Trophoblast cell (in vitro differentiated cells and primary cell): ENCODE measurements at places on chromosomes 13 and 19.

DNA sequence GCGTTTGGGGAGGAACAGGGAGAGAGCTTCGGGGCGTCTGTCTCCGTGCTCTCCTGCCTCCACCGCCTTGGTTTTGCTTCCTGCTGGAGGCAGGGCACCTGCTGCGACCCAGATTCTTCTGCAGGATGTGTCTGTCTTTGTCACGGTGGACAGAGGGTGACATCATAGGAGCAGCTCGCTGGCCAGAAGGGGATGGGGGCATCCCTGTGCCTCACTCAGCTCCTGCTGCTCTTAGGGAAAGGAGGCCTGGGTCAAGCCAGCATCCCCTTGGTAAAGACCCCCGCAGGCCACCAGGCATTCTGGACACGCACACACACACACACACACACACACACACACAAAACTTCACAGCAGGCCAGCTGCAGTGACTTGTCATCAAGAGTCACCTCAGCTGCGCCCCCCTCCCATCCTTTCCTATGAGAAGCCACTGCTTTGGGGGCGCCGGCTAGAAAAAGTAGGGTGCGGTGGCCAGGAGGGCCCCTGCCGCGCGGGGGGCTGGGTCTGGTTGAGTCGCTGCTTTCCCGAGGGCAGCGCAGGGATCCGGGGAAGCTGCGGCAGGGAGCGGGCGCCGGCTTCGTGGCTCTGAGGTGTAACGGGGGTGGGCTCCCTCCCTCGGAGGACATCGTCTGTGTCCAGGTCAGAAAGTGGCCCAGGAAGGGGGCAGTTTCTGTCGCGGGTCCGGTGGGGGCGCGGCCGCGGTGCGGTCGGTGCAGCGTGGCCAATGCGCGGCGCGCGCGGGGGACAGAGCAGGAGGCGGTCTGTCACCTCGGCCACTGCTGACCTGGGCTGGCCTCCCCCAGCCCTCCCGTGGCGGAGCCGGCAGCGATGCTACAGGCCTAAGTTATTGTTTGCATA is 15.8 kb upstream of the NPAS1 start:
- DNase-seq = no peak

GRCh38 chr13:20129076-20129475 is 31.8 kb downstream of the GJA3 start:
- DNase-seq = no peak

- DNase-seq = no peak
These were observed 96.5 kb downstream of the DOCK9 start for GRCh38 chr13:98881390-98881789.

DNA sequence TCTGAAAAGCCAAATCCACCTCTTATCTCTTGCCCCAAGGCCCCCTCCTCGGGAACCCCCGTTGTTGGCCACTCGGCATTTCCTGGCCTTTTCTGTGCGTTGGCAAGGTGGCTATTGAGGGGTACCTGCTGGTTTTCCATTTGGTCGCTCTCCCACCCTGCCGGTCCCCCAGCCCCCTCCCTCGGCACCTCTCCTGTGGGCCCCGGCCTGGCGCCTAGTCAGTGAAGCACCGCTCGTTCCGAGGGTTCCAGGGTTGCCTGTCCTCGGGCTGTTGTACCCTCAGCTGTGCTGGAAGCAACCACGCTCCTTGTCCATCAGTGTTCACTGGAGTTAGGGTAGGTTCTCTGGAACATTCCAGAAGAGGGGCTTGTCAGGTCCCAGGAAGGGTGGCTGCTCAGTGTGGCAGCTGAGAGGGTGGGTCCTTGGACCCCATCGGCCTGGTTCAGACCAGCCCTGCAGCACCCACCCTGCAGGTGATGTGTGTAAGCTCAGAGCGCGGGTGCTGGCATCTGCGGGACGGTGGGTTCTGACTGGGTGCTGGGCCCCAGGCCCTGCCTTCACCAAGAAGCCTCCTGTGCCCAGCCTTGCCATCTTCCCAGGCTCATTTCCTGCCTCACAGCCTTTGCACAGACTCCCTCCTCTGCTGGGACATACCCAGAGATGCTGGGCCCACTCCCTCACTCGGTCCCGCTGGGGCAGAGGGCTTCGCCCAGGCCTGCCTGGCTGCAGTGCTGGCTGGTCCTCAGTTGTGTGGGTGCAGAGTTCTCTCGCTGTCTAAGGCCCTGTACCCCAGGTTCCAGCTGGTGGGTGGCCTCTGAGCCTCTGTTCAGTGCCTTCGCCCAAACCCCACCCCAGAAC is 21.3 kb downstream of the NKPD1 start:
- DNase-seq = no peak

DNA sequence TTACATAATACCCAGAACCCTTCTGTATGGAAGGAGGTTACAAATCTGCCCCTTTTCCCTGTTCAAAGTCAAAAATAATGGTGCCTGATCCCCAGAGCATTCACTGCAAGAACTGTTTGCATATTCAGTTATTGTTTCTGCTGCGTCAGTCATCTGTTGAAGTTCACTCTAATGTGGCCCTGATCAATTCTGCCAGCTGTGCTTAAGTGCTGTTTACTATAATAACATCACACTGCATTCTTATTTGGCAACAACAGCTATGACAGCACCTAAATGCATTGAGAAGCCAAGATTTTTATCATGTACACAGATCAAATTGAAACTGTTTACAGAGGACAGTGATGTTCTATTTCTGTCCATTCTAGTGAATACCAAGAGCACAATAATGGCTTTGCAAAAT is 115.9 kb downstream of the DACH1 start:
- DNase-seq = no peak

GRCh38 chr19:16148443-16149229 is 5.2 kb downstream of the HSH2D start:
- DNase-seq = no peak

DNA sequence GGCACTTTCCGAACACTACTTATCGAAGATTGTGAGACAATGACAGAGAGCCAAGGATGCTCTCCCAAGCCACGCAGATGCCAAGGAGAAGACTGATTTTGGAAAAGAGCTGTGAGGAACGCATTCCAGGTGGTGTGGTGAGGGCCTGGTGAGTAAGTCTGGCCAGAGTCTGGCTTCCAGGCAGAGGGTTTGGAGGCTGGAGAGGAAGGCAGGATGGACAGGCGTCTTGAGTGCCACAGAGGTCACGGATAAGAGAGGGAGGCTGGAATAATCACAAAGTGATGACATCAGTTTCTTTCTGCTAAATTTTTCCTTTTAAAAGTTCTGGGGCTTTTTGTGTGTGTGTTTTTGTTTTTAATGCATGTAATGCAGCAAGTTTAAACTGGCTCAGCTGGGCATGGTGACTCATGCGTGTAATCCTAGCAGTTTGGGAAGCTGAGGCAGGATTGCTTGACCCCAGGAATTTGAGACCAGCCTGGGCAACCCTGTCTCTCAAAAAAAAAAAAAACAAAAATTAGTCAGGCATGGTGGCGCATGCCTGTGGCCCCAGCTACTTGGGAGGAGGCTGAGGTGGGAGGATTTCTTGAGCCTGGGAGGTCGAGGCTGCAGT is 235.1 kb downstream of the NALCN start:
- no peak for DNase-seq

- DNase-seq = no peak
These were observed 64.9 kb downstream of the EDNRB start for GRCh38 chr13:77853703-77854102.

GRCh38 chr13:91659256-91660075 is 261.0 kb downstream of the GPC5 start:
- DNase-seq = no peak

DNA sequence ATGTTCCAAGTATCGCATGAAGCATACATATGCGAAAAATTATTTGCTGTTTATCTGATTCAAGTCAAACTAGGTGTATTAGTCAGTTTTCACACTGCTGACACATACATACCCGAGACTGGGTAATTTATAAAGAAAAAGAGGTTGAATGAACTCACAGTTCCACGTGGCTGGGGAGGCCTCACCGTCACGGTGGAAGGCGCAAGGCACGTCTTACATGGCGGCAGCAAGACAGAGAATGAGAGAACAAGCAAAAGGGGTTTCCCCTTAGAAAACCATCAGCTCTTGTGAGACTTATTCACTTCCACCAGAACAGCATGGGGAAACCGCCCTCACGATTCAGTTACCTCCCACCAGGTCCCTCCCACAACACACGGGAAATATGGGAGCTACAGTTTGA is 13.0 kb upstream of the PROZ start:
- no peak for DNase-seq

- no peak for DNase-seq
These were observed 28.1 kb downstream of the DHX34 start for GRCh38 chr19:47377208-47377701.

- no peak for DNase-seq
These were observed 4.9 kb upstream of the AMER2 start for GRCh38 chr13:25177012-25177411.

GRCh38 chr13:106083620-106084350 is 451.7 kb downstream of the EFNB2 start:
- peak; percentile 28 for DNase-seq

GRCh38 chr19:470701-471100 is 9.9 kb upstream of the SHC2 start:
- DNase-seq = no peak

DNA sequence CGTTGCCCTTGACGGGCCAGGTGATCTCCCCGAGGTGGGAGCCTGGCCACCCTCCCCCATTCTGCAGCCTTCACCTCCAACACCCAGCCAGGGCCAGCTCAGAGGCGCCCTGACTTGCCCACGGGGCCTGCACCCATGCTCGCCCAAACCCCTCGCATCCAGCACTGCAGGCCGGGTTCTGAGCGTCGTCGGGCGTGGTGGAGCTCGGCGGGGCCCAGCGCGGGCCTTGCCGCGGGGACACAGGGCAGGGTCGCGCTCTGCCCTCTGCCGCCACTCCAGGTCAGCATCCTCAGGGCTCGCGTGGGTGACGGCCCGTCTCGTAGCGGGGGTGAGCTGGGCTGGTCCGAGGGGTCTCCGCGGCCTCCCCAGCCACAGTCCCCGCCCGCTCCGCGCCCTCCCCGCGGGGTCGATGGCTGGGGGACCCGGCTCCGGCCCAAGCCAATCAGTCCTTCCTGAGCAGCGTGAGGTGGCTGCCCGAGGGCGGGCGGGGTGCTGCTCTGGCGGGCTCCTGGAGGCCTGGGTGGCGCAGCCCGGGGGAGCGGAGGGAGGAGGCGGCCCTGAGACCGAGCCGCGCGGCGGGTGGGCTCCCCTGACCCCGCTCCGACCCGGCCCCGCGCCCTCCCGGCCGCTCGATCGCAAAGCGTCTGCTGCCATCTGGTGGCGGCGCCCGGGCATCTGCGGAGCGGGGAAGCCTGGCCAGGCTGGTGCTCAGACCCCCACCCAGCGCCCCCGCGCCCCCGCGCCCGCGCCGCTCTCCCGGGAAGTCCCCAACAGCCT is 61.4 kb downstream of the CCNE1 start:
- peak; percentile 71 for DNase-seq

DNA sequence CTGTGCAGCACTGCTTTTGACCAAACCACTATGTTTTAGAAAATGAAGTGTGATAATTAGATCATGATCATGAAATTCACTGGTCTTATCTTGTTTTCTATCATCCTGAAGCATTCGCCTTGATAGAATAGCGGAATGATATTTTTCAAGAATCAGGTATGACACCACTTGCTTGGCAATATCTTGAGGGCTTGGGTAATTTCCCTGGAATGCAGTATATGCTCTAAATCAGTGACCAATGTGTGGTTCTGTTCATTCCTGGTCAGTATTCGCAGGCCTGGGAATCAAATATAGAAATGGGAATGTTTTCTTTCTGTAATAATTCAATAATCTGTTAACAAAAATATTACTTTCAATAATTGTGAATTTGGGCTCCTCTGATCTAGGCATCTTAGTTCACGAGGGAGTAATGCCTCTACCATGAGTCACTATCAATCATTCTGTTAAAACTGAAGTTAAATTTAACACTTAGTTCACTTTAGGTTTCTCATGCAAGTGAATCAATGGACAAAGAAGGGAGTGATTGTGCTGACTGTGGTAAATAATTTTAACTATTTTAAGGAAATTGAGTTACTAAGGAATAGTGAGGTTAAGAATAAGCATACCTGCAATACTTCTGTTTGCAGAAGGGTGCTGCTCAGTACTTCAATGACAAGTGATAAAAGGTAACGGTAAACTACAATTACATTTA is 137.9 kb downstream of the PCDH20 start:
- no peak for DNase-seq

DNA sequence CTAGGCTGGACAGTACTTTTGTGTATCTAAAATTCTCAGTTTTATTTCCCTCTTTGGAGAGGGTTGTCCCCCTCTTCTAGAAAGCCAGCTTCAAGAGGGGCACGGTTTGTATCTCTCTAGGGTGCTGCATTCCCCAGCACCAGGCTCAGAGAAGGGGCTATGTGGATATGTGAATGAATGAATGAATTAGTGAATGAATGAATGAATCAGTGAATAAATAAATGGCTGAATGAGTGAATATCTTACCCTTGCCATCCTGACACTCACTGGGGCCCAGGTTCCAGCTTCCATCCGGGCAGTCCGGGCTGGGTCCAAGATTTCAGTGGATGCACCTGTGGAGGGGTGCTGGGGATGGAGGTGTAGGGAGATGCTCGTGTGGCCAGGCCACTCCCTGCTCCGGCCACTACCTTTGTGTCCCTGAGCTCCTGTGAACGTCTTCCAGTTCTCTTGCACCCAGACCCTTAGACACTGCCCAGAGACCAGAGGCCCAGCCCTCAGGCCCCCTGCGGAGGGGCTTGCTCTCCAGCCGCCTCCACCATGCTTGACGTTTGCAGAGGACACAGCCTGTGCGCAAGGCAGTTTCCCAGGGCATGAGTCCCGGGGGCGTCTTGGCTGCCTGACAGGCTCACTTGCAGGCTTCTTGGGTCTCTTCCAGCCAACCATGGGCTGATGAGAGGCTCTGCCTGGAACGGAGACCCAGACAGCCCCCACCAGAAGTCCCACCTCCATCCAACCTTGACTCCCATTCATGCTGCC is 2.8 kb upstream of the KCNN1 start:
- no peak for DNase-seq

- DNase-seq = peak; percentile 95
These were observed 103.5 kb downstream of the SUCLA2 start for GRCh38 chr13:47897411-47898050.

- DNase-seq = no peak
These were observed 20.6 kb upstream of the UQCRFS1 start for GRCh38 chr19:29233591-29233990.

GRCh38 chr13:29711776-29712175 is 116.3 kb upstream of the SLC7A1 start:
- DNase-seq = peak; percentile 20

- no peak for DNase-seq
These were observed 39.5 kb upstream of the SERP2 start for GRCh38 chr13:44333950-44334655.

GRCh38 chr19:632579-633067 is 714 bp downstream of the POLRMT start:
- peak; percentile 58 for DNase-seq

DNA sequence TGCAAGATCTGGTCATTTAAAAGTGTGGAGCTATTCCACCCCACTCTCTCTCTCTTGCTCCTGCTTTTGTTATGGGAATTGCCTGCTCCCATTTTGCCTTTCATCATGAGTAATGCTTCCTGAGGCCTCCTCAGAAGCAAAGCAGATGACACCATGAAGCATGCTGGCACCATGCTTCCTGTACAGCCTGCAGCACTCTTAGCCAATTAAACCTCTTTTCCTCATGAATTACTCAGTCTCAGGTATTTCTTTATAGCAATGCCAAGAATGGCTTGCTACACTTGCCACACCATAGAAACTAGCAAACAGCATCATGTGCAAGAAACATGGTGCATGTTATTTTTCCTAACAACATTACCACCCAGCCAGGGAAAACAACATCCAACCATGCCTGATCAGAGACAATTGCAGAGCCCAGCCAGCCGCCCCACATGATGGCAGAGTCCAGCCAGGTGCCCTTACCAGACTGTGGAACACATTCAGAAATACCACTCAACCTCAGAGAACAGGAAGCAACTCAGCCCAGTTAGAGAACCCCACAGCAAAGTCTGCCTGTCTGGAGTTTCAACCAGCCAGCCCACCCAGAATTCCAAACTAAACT is 36.9 kb downstream of the SYDE1 start:
- peak; percentile 94 for DNase-seq

GRCh38 chr13:99859178-99860177 is 112.1 kb downstream of the ZIC5 start:
- no peak for DNase-seq
